ENCODE measurements at places on chromosomes 6 and 20.

DNA sequence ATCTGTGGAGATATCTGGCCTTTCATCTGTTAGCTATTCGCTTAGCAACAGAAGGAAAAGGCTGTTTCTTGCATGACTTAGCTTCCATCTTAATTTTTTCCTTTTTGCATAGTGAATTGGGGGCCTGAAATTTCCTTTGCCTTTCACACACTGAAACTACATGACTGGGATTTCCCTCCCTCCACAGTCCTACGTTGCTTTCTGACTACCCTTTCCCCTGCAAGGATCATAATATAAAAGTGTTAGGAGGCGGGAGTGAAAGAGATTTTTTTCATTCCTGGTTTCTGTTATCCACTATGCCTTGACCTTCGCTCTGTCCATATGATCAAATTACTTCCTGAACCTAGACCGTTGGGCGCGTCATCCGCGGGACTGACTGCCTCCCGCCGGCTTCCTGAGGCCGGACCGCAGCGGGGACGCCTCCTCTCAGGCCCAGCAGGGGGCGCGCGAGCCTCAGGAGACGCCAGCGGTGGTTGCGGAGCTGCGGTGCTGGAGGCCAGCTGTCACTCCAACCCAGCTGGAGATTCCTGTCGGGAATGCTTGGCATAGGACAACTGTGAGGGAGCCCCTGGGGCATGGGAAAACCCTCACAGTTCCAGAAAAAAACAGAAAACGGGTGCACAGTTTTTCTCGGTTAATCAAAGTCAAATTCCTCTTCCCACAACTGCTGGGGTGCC is 55.6 kb downstream of the MEP1A start:
- peak; percentile 10 for DNase-seq

GRCh38 chr20:13231031-13231752 is 10.1 kb downstream of the ISM1 start:
- DNase-seq, result no peak

GRCh38 chr20:41178904-41179432 is 41.6 kb downstream of the PLCG1 start:
- no peak for DNase-seq

- DNase-seq, result no peak
Measured at GRCh38 chr6:112457886-112458285, 110.8 kb downstream of the RFPL4B start.

- DNase-seq, result no peak
Measured at GRCh38 chr6:110233770-110234374, 53.6 kb downstream of the CDC40 start.

DNA sequence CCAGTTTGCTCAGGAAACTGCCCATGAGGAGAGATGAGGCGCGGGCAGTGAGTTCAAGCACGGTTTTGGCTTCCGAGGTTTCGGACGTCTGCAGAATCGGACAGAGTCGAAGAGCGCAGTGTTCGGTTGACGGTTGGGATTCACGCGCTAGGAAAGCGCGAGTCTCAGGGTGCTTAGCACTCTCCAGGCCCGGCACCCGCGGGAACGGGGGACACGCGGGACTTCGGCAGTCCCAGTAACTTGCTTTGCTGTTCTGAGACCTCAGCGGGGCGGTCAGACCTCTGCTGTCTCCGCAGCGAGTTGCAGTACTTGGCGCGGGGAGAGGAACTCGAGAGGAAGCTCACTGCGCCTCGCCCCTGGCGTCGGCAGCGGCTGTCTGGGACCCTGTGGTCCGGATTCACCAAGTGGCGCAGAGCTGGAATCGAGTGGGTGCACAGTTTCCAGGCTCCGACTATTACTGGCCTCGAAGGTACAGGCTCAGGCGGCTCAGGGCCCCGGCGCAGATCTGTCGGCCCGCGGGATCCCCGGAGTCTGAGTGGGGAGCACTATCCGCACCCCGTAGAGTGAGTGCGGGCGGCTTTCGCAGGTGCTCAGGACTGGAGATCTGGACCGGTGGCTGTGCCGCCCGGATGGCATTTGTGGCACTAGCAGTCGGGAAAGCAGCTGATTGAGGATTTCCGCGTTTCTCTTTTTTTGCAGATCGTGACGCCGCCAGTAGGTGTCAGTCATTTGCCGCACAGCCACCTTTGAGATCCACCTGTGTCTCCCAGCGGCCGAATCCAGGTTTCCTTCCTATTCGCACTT is at the start of gene POM121L2:
POM121L2 (minus strand) TSS at position 128 of the 804 bp plus-strand sequence; CDS start at position 25, 103 bp downstream.
- DNase-seq, result peak; percentile 22

DNA sequence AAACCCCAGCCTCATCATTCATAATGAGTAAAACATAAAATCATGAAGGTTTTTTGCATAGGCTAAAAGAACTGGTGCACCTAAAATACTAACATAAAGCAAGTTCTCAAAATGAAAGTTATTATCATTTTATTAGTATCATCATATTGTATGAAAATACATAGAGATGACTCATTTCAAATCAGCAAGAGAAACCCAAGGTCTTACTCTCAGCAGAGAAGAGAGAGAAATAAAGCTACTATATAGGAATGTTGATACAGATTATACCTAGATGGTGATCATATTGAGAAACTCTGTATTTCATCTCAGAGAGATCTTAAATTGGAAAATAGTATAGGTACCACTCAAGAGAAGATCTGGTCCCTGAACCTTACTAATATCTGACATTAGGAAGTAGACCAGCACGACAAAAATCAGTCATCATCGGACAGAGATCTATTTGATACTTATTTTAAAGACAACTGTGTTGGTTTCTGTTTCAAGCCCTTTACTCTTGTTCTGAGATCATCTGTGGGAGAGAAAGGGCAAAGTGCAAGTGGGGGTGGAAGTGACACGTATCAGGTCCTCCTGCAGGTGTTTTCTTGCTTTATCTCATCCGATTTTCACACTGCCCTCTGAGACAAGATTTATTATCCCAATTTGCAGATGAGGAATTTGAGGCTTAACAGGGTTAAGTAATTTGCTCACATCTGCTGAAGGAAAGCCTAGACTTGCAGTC is 532.3 kb downstream of the MAFB start:
- no peak for DNase-seq

- no peak for DNase-seq
Measured at GRCh38 chr20:37449276-37449675, 71.8 kb upstream of the NNAT start.

DNA sequence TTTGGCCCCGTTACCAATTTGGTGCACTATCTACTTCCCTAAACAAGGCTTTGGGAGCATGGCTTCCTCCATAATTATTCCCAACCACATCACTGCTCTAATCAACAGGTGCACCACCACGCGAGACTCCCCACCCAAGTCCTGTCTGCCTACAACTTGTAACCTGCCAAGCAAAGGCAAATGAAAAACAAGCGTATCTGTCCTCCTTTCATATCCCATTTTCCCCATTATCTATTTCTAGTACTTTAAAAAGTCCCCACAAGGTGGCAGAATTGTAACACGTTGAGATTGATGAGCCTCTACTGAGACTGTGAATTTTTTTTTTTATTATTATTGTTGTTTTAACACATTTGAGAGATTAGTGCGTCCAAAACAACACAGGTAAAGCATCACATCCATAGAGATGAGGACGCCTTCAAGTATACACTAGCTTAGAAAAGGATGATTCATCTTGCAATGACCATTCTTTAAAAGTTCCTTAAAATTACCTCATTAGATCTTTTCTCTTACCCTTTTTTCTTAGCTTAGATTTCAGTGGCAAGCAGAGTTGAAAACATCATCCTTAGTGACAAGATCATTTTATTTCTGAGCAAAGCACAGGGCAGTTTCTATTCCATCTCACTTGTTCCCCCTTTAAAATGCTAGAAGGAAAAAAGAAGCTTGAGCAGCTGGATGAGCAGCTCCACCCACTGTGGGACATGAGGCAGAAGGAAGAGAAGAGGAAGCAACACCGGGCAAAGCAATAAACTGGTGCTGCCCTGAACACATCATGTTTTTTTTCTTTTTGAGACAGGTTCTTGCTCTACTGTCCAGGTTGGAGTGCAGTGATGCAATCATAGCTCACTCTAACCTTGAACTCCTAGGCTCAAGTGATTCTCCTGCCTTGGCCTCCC is 210.8 kb downstream of the ARHGAP18 start:
- no peak for DNase-seq

DNA sequence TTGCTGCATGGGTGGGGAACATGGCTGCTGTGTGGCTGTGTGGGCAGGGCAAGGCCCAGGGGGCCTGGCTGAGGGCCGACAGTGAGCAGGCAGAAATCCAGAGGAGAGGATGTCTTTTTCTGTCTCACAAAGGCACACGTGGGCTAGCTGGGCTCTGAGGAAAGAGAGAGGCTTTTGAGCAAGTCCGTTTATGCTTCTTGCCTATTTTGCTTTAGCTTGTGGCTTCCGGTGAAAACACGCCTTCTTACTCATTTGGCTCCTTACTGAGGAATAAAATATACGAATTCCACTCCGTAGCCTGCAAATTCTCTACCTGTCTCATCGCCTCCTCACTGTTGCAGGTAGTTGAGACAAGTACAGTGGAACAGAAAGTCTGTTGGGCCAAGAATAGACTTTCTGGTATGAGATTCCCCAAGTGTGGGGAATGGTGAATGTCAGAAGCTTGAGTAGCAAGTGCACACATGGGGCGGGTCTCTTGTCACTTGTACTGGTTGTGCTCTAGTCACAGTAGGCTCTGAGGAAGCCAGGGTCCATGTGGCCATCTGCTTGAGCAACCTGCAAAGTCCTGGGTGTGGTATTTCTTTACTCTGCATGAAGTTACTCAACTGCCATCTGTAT is 28.4 kb downstream of the WRNIP1 start:
- DNase-seq, result no peak

DNA sequence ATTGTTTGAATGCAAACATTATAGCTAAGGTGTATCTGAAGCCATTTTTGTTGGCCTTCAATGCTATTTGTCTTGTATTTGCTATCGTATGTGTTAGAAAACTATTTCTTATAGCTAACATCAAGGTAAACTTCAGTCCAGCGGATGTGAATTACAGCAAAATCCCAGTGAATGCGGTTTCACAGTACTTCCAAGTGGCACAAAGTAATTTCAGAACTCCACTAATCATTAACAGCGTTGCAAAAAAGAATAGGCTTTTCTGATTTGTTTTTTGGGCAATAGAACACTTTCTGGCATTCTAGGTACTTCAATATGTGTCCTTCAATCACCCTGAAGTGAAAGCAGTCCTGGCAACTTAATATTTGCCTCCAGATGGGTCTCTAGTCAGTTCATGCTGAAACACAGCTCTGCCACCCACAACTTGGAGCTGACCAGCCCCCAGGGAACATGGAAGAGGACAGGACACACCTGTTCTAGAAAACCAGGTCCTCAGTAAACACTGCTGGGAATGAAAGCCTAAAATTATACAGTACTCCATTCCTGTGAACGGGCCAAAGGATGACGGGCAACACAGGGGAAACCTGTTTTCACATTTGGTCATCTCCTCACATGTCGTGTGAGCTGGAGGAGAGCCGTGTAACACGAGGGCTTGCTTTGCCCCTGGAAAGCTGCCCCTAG is 9.7 kb upstream of the MRPS10 start:
- no peak for DNase-seq

- no peak for DNase-seq
Measured at GRCh38 chr6:31655349-31656237, at the start of gene APOM. TSS of gene APOM (plus strand) at chr6:31655894. CDS start at chr6:31655967, 73 bp downstream.

DNA sequence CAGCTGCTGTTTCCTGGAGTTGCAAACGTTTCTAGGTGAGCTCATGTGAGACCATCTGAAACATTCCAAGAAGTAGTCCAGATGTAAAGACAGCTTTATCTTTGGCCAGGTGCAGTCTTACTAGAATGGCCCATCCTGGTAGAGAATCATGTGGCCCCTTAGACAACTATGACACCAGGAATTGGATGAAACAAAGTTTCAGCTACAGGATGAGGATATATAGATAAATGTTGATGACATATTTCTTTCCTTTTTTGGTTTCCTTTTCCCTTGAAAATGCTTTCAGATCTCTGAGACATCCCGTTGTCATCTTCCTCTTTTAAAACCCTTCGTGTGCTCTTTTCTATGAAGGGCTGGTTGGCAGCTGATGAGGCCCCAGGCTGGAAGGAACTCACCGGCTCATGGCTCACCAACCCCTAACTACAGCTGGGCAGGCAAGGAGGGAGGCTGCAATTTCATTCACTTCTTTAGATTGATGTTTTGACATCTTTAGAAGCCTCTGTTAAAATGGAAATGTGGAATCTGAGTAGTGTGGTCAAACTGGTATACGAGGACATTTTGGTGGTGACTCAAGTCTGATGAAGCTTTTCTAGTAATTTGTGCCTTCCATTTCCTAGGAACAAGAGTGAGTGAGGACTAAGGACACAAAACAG is 167.9 kb upstream of the TNFAIP3 start:
- DNase-seq, result no peak

- DNase-seq, result no peak
Measured at GRCh38 chr6:13307508-13307995, 20.8 kb downstream of the TBC1D7 start.

- no peak for DNase-seq
Measured at GRCh38 chr6:116764629-116764960, 924 bp downstream of the FAM162B start.

DNA sequence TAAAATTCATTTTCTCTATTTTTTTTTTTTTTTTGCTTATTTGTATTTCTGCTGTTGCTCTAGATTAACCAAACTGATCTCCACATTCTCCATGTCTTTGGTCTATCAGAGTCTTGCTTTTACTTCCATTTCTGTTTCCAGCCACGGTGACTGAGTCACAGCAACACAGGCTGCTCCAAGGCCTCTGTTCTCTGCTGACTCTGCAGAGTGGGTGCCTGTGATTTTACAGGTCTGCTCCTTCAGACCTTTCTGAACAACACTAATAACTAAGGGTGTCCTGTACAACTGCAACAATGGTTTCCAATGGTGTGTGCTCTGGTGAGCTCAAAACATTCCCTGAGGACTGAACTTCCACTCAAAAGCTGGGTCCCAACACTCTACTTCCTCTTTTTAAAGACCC is 102.3 kb upstream of the BMP2 start:
- no peak for DNase-seq

- DNase-seq, result no peak
Measured at GRCh38 chr20:3547906-3548305, 77.1 kb downstream of the ATRN start.

DNA sequence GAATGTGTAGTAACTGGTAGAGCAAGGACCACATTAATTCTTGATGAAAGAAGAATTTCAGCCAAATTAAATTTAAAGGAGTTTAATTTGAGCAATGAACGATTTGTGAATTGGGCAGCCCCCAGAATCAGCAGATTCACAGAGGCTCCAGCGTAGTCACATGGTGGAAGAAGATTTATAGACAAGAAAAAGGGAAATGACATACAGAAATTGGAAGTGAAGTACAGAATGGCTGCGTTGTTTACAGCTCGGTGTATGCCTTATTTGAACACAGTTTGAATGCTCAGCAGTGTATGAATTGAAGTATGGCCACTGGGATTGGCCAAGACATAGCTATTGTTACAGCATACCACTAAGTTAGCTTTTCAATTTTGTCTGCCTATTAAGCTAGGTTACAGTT is 173.6 kb upstream of the ARG1 start:
- DNase-seq, result no peak

DNA sequence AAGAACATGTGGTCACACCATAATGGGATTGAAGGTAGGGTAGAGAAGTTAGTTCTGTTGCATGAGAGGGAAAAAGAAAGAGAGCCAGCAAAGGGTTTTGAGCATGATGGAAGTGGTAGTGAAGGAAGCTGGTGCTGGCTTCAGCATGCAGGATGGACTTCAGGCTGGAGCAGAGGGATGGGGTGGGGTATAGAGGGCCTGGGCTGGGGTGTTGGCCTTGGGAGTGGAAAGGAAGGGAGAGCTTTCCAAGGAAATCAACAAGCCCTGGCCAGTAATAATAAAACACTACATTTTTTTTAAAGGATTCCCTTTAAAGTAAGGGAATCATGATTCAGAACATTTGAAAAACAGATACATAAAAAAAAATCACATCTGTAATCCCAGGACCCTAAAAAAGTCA is 61.2 kb downstream of the LAMA4 start:
- DNase-seq, result no peak

- DNase-seq, result no peak
Measured at GRCh38 chr6:170032706-170033309, 258.1 kb downstream of the DLL1 start.
